Naive thymus-derived CD8-positive, alpha-beta T cell (primary cell): ENCODE measurements at places on chromosomes 1 and 21.
A peak's percentile ranks its signal among the peaks of the same experiment; 100 is the strongest.

- no peak for DNase-seq
Measured at GRCh38 chr1:9203511-9203982, 31.0 kb upstream of the H6PD start.

DNA sequence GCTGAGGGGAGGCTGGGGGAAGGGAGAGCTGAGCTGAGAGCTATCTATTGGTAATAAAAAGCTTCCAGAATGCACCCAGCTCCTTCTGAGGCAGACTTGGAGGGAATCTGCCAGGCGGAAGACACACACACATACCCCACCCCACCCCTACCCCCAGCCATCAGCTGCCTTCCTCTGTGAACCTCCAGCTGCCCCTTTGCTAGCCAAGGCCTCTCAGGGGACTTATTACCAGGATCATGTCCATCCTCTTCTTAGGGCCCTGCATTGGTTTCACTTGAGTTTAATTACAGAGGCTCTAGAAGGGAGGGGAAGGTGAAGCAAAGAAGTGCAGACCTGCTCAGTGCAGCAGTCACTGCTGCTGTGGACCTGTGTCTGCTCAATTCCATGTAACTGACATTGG is 156.4 kb downstream of the OMA1 start:
- DNase-seq = no peak

GRCh38 chr1:107965110-107965991 is at the start of gene VAV3:
VAV3 (minus strand) TSS chr1:107965180; CDS start chr1:107964869, 311 bp downstream.
- DNase-seq = peak; percentile 35

DNA sequence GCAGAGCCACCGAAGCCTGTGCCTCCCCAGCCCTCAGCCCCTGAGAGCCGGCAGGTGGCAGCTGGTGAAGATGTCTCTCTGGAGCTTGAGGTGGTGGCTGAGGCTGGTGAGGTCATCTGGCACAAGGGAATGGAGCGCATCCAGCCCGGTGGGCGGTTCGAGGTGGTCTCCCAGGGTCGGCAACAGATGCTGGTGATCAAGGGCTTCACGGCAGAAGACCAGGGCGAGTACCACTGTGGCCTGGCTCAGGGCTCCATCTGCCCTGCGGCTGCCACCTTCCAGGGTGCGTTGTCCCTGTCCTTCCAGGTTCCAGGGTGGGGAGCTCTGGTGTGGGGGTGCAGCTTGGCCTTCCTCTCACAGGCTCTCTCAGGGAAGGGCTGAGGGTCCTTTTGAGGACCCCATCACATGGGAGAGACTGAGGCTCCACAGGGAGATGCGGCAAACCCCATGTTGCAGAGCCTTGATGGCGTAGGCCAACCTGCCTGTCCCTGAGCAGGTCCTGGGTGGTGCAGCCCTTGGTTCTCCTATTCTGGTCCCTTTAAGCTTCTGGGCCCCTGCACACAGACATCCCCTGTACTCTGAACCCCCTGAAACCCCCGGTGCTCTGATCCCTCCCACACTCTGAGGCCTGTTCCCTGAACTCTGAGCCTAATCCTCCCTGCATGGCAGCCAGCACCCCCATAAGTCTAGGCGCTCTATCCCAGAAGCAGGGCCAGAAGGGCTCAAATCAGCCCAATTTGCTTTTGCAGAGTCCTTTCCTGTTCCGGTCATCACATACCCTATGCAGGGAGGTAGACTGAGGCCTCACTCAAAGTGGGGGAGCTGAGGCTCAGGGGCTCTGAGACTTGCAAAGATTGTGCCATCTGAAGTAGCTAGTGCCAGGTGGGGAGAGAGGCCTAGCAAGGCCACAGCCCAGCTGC is 88.5 kb downstream of the TRIM11 start:
- no peak for DNase-seq

GRCh38 chr21:31870472-31871193 is 2.2 kb upstream of the HUNK start:
- no peak for DNase-seq

GRCh38 chr1:27650171-27650538 is 15.2 kb upstream of the FGR start:
- no peak for DNase-seq

DNA sequence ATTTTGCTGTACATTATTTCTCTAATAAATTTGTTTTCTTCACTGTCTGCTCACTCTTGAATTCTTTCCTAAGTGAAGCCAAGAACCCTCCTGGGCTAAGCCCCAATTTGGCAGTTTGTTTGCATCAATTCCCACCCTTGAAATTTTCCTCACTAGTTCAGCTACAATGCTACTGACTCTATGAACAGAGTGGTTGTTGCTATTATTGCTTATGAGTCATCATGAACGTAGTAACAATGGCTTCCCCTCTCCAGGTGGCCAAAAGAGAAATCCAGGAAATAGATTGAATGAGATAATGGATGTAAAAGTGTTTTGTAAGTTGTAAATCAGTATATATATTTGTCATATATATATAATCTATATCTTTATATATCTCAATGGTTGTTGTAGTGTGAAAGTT is 193.0 kb downstream of the URB2 start:
- no peak for DNase-seq

- no peak for DNase-seq
Measured at GRCh38 chr1:12496154-12496961, 121.7 kb downstream of the DHRS3 start.

DNA sequence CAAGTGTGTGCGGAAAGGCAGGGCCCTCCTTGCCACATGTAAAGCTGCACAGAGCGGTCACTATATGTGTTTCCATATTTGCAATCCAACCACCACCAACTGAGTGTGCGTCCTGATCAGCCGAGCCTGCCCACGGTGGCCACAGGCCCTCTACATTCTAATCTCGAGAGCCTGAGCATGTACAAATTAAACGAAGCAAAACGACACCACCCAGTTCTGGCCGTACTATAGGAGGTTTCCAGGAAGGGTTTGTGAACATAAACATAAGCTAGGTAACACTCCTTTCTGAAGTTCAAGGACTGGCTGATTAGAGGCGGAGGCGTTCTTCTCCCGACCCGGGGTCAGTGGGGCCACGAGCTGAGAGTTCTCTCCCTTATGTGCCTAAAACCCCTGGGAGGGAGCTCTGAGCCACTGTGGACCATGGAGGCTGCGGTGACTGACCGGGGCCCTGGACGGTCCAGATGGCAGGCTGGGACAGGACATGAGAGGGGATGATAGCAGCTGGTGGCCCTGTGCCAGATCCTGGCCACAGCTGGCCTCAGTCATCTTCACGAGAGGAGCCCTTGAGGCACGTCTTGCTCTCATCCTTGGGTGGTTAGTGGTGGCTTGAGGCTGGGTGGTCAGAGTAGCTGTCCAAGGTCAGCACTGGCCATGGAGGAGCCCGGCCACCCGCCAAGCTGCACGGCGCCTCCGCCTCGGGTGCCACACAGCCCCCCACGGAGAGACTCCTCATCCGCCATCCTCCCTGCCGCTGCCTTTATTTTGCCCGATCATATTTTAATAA is 39.1 kb upstream of the TRAPPC10 start:
- no peak for DNase-seq

- no peak for DNase-seq
Measured at GRCh38 chr1:223873044-223873443, 27.3 kb upstream of the TP53BP2 start.

DNA sequence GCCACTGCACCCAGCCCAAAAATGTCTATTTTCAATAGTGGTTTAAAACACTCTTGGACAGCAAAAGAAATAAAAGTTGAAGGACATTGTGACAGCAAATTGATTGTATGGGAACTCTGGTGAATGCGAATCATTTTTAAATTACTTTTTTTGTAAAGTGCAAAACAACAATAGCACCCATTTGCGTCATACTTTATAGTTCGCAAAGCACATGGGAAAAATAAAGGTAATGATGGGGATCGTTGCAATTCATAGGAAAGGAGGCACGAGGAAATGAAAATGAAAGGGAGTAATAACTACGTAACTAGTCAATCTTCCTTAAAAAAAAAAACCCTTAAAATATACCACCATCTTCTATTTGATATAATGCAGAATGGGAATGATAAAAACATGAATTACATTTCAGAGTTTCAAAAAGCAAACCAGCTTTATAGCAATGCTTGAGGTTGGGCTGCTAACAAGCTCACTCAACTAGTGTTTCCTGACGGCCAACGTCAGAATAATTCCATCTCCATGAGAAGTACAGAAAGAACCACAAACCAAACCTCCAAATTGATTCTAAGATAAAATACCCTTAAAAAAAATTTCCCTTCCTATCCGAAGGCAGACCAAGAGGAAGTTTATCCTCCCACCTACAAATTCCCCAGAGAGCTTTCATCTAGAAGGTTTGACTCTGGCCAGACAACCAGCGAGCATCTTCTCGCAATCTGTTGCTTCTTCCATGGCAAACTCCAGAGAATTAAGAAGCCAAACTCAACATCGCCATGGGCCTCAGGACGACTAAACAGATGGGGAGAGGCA is at the start of gene EDARADD:
Gene EDARADD, plus strand, starts transcription at position 606 of the 801 bp plus-strand sequence. Its CDS starts 159 bp downstream, at position 765.
- no peak for DNase-seq

DNA sequence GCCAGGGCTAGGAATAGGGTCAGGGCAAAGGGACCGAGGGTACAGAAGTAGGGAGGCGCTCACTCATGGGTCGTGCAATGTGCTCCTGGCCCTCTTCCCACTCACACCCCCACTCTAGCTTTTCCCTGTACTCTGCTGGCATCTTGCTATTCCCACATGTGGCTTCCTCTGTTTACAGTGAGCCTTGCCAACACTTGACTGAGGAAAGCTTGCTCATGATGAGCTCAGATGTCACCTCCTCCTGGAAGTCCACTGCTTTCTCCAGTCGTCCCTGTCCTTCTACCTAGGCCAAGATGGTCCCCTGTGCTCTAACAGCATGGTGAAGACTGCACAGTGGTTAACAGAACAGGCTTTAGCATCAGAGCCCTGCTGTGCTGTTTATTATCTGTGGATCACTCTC is 8.0 kb upstream of the RIMS3 start:
- DNase-seq = no peak

DNA sequence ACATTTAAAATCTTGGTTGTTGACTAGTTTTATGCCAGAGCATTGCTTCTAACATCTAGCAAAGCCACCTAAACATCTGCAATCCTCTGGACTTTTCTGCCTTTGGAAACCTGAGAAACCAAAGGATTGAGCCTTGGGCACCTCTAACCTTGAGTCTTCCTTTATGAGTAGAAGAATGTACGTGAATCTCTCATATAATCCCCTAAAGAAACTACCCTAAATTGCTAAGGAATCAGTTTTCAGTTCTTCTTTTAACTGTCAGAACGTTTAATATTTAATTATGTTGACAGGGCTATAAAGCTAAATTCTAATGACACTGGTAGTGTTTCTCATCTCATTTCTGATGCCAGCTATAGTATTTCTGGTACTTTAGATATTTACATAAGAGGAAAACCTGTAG is 997.3 kb downstream of the AMY1C start:
- DNase-seq = no peak
